ENCODE measurements at places on chromosomes 13 and 19. TPM values are rescaled to one million over a fixed set of nuclear protein-coding genes. Genes with fewer than 3 reads are reported as not detected.

Gene TEX26
- not detected for total RNA-seq

DNA sequence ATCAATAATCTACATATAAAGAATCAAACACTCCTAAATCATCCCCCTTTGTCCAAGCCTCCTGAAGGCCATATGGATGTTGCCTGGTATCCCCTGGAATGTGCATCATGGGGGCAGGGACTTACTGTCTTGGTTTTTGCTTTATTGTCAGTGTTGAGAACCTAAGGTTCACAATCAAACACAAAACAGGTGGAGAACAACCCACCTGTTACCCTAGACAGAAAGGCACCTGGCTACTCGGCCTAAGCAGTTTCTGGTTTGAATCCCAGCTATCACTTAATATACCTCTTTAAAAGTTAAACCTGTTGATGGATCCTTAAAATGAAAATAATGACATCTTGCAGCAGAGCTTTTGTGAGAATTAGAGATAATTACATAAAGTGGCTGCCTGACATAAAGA lies 68.9 kb downstream of the DCLK1 start:
- DNase-seq, result no peak

Gene USHBP1
- 4.9 TPM for total RNA-seq

Gene PRODH2
- total RNA-seq, result not detected

DNA sequence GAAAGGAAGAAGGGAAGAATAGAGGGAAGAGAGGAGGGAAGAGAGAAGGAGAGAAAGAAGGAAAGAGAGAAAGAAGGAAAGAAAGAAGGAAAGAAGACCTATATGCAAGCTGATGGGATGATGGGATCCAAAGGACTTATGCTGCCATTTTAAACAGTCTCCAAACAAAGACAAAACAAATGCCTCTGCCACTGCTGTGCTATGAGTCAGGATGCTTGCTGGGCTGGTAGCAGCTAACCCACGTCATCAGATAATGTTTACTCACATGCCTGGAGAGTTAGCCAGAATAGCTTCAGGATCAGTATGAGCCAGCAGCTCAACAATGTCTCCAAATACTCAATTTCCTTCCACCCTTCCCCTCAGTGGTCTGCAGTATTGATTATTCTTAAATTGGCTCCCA lies 12.0 kb upstream of the ZNF274 start:
- DNase-seq, result no peak

Gene ZNF546
- total RNA-seq, result 3.4 TPM

GRCh38 chr13:37070956-37071355 lies 11.5 kb upstream of the SUPT20H start:
- no peak for DNase-seq

DNA sequence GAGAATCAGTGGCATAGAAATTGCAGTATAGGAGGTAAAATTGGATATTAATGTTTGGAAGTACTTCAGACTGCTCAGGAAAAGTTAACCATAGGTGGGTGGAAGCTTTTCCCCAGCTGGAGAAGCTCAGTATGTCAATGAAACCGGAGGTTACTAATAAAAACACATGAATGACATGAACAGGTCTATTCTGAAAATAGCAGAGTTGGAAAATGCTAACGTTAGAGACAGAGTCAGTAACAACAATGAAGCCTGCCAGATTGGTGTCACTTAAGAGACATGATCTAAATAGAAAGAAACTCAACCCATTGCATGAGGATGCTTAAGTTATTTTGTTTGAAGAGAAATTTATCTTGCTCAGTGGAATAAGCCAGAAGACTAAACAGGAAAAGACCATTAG lies 364.5 kb downstream of the DNAJC15 start:
- DNase-seq, result no peak

- DNase-seq, result no peak
Observed at GRCh38 chr19:4687396-4687795, 17.3 kb upstream of the MYDGF start.
